ENCODE measurements at places on chromosomes 6 and 20. TPM values are rescaled to one million over a fixed set of nuclear protein-coding genes. Genes with fewer than 3 reads are reported as not detected.
A peak's percentile ranks its signal among the peaks of the same experiment; 100 is the strongest.

Gene NMBR
- not detected for total RNA-seq

DNA sequence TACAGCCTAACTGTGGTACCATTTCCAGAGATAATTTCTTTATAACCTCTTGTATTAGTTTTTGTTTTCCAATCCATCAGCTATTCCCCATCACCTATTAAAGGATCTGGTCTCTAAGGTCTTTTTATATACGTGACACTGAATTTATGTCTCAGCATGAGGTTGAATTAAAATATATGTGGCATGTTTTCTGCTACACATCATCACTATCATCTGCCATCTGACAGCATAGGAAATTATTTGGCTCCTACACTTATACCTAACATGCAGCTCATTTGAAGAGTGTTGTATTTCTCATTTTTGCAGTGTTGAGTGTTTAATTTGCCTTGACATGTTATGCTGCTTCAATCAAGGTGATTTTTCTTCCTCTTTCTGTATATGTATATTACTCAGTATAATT is 100.3 kb downstream of the LIN28B start:
- no peak overlapping the region for H3K27ac ChIP-seq
- no peaks in the 10 kb centered on the region for H3K36me3 ChIP-seq
- no peak for DNase-seq

- no peak overlapping the region for H3K27ac ChIP-seq
- H3K27me3 ChIP-seq, result no peaks in the 10 kb centered on the region
- H3K4me1 ChIP-seq, result no peaks in the 10 kb centered on the region
- no peaks in the 10 kb centered on the region for H3K36me3 ChIP-seq
These were observed 652.2 kb downstream of the QKI start for GRCh38 chr6:164066766-164067165.

- no peaks in the 10 kb centered on the region for H3K4me1 ChIP-seq
- DNase-seq, result no peak
- H3K27me3 ChIP-seq, result no peaks in the 10 kb centered on the region
- H3K4me3 ChIP-seq, result no peak overlapping the region
These were observed 13.6 kb downstream of the STMND1 start for GRCh38 chr6:17115251-17116116.

Gene HSPA12B
- not detected for total RNA-seq

- no peaks in the 10 kb centered on the region for H3K27me3 ChIP-seq
- peak overlapping the region; percentile 41 for H3K4me3 ChIP-seq
- DNase-seq, result peak; percentile 96
- H3K36me3 ChIP-seq, result no peaks in the 10 kb centered on the region
- peaks cover 79% of the 10 kb centered on the region for H3K4me1 ChIP-seq
These were observed 43.1 kb upstream of the TNFAIP3 start for GRCh38 chr6:137823826-137824555.
